ENCODE measurements at places on chromosomes 13 and 19.

DNA sequence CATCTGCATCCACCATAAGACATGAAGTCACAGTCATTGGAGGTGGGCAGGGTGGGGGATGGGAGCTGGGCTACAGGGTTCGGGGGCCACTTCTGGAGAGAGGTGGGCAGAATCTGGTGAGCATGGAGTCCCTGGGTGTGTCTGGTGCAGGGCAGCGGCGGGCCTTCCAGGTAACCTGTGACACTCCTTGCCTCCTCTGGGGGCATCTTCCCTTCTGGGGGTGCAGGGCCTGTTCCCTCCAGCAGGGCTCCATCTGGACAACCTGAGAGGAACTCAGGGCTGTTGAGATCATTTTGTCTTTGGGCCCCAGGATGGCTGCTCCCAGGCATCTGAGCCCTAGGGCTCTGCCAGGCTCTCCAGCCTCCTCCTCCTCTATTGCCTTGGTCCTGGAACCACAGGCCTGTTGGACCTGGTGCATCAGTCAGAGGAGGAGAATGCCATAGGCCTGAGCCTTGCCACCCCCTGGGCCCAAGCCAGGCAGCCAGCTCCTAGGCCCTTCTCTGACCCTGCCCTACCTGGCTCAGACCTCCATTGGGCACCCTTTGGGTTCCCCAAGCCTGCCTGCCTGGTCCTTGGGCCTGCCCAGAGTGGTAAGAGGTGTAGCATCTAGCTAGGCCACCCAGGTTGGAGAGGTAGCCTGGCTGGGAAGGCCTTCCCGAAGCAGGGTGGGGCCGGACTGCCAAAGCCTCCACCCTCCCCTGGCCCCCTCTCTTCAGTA is 13.4 kb downstream of the LYL1 start:
- no peak for DNase-seq

GRCh38 chr13:39451860-39452301 is 151.1 kb downstream of the LHFPL6 start:
- DNase-seq = no peak

DNA sequence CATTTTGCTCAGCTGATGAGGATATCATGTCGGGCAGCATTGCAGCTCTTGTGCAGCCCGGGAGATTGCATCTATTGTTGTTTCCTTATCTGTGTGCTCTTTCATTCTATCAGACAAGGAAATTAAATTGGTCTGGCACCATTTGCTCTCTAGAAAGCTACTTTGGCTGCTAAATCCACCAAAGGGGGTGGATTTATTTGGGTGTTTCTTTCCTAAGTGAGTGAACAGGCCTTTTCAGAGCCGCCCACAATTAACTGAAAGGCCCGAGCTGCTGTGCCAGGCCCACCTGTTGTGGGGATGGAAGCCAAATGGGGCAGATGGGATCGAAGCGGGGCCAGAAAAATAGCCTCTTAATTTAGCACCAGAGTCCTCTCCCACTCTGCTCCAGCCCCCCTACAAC is 99.4 kb downstream of the DNAJC15 start:
- DNase-seq = no peak

DNA sequence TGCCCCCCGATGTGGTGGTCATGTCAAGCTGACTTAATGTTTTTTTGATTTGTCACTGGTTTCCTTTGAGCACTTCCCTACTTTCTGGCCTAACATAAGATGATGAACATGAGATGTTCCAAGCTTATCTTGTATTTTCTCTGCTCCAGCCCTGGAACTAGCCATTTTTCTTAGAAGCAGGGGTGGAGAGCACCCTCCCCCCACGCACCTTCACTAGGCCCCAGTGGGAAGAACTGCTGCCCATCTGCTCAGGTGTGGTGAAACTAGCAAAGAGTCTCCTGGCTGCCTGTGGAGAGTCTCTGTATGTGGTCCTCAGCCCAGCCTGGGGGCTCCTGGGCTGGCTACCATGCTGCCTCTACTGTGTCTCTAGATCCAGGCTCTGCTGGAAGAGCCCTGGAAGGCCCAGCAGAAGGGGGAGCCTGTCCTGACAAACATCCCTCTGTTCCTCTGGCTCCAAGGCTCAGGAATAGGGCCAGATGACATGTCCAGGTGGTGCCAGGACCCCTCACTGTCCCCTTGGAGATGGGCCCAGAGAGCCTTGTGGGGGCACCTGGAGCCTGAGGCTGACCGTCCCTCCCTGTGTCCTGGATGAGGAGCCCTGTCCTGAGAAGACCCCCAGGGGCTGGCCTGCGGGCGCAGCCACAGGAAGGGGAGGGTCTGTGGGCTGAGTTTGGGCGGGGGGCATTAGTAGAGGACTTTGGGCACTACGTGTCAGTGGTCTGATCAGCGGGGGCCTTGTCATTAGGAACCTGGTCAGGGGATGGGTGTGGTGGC is 4.8 kb upstream of the ZNF14 start:
- no peak for DNase-seq

DNA sequence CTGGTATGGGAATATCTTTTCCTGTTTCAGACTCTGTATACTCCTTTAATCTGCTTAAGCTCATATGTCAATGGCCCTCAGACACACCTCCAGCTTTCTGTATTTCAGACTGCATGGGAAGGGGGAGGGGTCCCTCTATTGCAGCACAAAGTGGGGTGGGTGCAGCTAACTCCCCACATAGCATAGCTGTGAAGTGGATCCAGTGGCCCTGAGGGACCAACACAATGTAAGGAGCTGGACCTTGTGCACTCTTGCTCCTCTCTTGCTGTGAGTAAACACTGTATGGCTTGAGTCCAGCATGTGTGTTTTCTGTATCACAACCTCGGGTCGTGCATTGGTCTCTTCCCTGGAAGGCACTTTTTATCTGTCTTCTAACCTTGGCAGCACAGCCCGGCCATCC is 669.9 kb downstream of the PCDH9 start:
- DNase-seq = no peak

DNA sequence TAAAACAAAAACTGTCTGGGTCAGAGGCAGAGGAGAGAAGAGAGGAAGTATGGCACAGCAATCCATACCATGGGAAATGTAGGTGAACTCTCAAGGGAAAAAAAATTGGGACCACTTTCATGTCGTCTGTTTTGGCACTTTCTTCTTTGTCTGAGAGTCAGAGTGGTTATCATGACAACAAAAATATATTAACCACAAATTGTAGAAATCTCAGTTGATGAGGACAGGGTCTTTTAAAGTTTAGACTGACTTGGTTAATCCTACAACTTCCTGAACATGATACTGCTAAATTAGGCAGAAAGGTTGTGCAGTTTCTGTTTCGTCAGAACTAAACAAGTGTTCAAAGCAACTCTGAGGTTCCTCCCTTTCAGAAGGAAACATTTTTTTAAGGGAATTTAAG is 15.2 kb downstream of the KLF5 start:
- DNase-seq = no peak

DNA sequence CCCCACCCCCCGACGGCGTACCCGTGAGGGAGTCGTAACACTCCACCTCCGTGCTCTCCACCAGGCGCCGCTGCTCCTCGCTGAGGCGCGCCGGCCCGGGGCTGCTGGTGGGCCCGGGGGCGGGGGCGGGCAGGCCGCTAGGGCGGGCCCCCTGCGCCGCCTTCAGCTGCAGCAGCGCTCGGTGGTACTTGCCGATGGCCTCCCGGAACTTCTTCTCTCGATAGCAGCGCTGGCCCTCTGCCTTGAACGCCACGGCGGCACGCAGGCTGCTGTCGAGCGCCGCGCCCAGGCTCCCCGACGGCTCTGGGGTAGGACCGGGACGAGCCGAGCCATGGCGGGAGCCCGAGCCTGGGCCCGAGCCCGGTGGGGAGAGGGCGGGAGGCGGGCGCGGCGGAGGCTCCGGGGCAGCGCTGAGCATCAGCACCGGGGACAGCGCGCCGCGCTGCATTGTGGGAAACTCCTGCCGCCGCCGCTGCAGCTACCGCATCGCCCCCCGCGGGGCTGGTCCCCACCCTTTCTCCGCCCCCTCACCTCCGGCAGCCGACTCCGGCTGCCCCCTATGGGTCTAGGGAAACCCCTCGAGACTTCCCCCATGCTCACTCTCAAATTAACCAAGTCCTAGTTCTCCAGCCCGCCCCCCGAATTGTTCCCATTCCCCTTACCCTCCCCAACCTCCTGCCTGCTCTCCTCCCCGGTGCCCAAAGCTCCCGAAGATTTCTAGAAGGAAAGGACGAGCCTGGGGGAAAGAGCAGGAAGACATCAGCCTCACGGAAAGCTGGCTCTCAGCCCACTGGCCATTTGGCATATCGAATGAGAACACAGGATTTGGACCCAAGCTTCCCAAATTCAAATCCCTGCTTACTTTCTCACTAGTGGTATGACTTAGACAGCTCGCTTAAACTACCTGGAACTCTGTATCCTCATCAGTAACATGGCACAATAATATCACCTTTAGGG is at the start of gene TTC9B:
TTC9B (minus strand) TSS at position 451 of the 957 bp plus-strand sequence; CDS start at position 448, 3 bp downstream.
- no peak for DNase-seq

DNA sequence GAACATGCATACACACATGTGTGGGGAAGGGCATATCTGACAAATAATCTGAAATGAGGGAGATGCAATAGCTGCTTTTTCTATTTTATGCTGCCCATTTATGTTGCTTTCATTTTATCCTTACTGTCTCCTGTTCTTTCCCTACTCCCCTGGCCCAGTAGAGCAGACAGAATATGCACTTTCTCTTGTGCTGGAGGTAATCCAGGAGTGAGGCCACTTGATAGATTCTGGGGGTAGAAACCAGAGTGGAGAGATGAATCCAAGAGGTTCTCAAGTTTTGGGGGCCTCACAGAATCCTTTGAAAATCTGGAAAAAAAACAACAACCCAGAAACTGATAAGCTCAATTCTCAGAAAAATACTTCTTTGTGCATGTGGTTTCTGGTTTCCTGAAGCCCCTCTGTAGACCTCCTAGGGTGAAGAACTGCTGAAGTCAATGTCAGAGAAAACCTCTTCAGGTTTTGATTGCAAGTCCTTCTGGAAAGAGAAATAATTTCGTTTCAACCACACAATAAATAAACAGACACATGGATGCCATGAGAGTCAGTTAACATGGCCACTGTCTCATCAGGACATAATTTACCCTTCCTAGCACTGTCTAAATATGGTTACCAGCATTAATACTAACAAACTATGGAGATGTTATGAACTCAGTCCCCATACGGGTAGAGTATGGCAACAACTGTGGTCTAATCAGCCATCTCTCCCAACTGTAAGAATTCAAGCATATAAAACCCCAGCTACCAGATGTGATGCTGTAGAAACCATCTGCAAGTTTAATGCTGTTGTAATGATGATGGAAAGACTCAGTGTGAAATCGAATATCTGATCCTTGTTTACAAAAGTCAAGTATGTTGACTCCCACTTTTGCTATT is 355.6 kb downstream of the SLC7A1 start:
- DNase-seq = no peak

DNA sequence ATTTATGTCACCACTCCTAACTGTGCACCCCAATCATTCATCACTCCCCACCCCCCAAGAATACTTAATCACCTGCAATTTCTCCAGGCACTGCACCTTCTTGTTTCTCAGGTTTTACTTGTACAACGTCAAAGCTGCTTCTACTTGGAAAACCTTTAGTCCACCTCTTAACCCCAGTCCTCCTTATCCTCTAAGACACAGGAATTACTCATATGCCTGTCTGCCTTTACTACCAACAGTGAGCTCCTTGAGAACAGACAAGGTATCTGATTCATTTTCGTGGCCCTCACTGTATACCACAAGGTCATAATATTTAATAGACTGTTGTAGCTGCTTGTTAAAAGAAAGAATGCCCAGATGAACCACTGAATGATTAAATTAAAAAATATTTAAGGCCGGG is 21.0 kb upstream of the NDFIP2 start:
- DNase-seq = no peak

DNA sequence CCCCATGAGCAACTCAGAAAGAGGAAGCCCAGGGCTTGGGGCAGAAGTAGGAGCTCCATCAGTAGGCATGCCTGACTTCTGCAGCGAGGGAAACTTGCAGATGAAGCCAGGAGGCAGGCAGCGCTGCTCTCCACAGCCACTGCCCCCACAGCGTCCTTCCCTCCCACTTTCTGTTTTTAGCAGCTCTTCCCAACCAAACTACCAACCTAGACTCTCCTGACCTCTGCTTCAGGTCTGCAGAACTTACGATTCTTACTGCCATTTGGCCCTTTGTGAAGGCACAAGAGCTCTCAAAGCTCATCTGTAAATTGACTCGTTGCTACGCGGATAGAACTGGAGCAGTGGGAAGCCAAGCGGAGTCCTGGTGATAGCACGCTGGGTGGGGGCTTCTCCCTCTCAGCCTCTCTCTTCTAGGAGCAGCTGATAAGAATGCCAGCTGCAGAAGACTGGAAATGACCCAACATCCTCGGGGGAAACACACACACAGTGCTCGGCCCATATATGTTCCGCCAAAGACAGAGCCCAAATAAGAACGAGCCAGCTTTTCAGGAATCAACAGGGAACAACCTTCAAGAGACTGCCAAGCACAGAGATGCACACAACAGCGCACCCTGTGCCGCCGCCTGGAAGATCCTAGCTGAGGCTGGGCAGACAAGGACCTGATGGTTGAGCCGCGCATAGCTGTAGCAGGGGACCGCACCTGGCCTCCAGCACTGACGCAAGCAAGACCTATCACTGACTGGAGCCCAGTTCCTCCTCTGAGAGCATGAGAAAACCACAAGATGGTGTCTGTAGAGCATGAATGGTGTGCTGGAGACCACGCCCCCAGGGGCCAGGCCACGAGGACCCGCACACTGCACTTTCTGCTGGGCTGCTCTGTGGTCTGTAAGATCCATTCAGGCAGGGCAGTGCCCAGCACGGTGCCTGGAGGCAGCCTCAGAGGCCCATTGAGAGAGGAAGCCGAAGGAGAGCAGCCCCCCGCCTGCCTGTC is 15.9 kb upstream of the SLC35E1 start:
- DNase-seq = no peak

DNA sequence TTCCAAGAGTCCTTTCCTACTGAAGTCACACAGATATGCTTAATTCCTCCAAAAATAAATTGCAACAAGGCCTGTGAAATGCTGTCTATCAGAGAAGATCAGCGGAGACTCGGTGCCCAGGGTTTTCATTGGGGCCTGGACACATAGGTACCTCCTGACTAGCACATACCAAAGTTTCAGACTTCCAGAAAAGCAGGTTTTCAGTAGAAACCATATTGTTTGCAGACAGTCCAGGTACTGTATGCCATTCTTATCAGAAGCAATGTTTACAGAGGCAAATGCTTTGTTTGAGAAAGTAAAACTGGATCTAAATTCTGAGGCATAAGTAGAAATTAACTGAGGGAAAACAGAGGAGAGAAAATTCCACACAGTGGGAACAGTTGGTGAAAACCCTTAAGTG is 12.8 kb downstream of the ZNF229 start:
- no peak for DNase-seq

DNA sequence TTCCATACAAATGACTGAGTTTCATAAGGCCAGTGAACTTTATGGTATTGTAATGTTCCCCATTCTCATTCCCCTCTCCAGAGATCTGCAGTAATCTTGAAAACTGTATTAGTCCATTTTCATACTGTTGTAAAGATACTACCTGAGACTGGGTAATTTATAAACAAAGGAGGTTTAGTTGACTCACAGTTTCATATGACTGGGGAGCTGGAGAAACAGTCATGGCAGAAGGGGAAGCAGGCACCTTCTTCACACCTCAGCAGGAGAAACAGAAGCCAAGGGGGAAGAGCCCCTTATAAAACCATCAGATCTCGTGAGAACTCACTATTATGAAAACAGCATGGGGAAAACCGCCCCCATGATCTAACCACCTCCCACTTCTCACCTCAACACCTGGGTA is 318.7 kb upstream of the KLF12 start:
- no peak for DNase-seq
